GM23248 (cell line): ENCODE measurements at places on chromosomes 13 and 19. TPM values are rescaled to one million over a fixed set of nuclear protein-coding genes. Genes with fewer than 3 reads are reported as not detected.
A peak's percentile ranks its signal among the peaks of the same experiment; 100 is the strongest.

Gene RFPL4A
- not detected in 2 replicates for total RNA-seq

Gene LAIR1
- not detected in 2 replicates for total RNA-seq

Gene KLK14
- not detected in 2 replicates for total RNA-seq

Gene HSD17B14
- 2.6 and 3.9 TPM in 2 replicates for total RNA-seq

DNA sequence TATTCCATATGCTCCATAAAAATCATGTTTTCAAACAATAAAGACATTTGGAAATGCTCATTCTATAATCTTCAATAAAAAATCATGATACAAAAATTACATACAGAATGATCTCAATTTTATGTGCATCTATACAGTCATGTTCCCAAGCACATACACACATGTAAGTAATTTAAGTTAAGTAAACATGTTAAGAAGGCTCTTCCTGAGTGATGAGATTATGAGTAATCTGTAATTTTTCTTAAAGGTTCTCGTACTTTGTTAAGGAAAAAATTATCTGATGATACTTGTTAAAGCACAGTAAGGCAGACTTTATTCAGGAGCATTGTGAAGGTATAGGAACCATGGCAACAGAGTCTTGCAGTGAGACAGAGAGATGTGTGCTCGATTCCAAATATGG is 30.0 kb upstream of the DLEU7 start:
- no peak overlapping the region for H3K27ac ChIP-seq
- 0 out of 2 replicates have a peak, but pooled peaks cover under 1% of the 10 kb centered on the region for H3K27me3 ChIP-seq
- no peak overlapping the region for H3K4me3 ChIP-seq
- H3K4me1 ChIP-seq = no peaks in the 10 kb centered on the region
- no peaks in the 10 kb centered on the region for H3K36me3 ChIP-seq
- peak; percentile 25 for DNase-seq

- no peaks in the 10 kb centered on the region for H3K36me3 ChIP-seq
- H3K27me3 ChIP-seq = no peaks in the 10 kb centered on the region
These were observed 535 bp downstream of the BSG start for GRCh38 chr19:572743-573518.

DNA sequence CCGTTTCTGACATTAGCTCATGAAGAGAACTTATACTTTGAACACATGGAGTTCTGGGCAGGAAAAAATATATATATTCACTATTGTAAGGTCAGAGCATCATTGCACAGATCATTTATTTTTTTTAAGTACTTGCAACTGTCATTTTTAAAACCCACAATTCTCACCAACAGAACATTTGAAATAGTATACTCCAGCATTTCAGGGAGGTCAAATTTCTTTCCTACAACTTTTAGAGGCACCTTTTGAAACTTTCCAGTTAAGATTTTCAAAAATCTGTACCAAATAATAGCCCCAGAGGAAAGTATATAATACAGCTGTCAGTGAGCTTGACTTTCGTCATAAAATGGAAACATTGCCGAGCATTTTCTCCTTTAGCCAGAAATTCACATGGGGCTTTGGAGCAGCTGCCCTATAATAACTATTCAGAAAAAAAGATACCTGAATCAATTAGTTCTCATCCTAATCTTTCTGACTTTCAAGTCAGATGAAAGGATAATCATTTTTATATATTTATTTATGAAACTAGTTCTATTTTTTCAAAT is 10.9 kb downstream of the KCTD12 start:
- no peak overlapping the region for H3K4me3 ChIP-seq
- H3K36me3 ChIP-seq = no peaks in the 10 kb centered on the region
- no peaks in the 10 kb centered on the region for H3K27me3 ChIP-seq
- no peak overlapping the region for H3K27ac ChIP-seq
- peaks cover 24% of the 10 kb centered on the region for H3K4me1 ChIP-seq
- no peak for DNase-seq

DNA sequence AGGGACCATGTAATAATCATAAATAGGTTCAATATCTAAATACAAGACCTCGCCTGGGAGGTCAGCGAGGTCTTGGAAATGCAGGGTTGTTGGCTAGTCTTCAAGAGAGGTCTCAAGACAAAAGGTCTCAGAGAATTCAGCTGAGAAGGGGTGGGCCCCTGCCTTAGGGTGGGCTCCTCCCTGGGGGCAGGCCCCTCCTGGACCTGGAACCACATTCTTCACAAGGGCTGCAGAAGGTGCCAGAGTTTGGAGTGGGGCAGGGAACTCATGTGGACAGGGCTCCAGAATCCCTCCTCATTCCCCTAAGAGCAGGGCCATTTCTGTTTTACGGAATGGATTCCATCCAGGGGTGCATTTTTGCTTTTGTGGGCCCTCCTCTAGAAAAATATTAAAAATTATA is 10.2 kb downstream of the CEACAM18 start:
- H3K27ac ChIP-seq = no peak overlapping the region
- H3K36me3 ChIP-seq = no peaks in the 10 kb centered on the region
- no peak overlapping the region for H3K4me3 ChIP-seq
- no peak for DNase-seq
- no peaks in the 10 kb centered on the region for H3K4me1 ChIP-seq

GRCh38 chr13:35995136-35995535 is 136.0 kb downstream of the DCLK1 start:
- peak overlapping the region; percentile 78 for H3K27ac ChIP-seq
- no peaks in the 10 kb centered on the region for H3K27me3 ChIP-seq

GRCh38 chr13:84574851-84575250 is 692.6 kb upstream of the SLITRK1 start:
- no peaks in the 10 kb centered on the region for H3K36me3 ChIP-seq
- H3K27me3 ChIP-seq = no peaks in the 10 kb centered on the region
- no peak overlapping the region for H3K27ac ChIP-seq

DNA sequence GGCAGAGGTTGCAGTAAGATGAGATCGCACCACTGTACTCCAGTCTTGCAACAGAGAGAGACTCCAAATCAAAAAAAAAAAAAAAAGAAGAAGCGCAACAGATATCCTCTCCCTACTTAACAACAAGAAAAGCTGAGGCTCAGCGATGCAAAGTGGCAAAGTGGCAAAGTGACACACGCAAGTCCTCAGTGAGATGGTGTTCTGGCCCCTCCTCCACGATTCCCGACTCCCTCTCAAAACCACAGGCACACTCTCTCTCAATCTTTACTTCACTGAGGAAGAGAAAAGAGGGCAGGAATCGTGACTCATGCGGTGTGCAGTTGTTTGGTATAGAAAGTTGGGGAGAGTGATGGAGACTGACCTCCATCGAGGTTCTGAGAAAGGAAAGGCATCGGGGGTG is 12.6 kb downstream of the FFAR2 start:
- H3K36me3 ChIP-seq = no peaks in the 10 kb centered on the region
- no peak for DNase-seq
- no peak overlapping the region for H3K4me3 ChIP-seq
- no peaks in the 10 kb centered on the region for H3K4me1 ChIP-seq
